Stimulated activated memory B cell treated with anti-CD40 and anti-IgM and Interleukin-4, amounts not matched to agents 10 μg/mL and 1 μg/mL and 100 μg/mL, for 72 hours (primary cell): ENCODE measurements at places on chromosomes 4 and X.

DNA sequence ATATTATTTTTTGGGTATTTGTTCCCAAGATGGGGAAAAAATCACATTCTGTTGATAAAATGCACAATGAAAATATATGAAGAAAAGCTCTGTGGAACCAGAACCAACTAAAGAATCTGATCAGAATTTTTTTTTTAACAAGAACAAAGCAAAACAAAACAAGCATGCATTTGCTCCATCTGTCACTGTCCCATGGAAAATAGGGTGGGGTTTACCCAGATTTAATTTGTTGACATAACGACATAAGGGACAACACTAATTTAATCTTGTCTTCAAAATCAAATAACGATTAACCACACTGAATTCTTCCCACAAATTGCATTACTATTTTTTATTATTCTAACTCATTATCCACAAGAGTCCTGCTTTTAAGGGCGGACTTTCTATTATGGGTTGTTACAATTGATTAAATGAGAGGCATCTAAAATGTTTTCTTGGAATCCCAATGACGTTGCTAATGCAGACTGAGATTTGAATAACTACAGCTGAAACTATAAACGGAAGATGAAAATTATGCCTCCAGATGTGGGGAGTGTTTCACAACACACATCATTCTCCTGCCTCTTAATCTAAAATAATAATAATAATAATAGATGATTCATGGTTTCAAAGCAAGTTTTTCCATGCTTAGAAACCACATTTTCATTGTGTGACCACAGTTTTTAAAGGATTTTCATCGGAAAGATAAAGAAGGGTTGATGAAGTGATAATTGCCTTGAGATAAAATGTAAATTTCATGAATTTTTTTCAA is 307.0 kb upstream of the CPEB2 start:
- ATAC-seq = no peak

DNA sequence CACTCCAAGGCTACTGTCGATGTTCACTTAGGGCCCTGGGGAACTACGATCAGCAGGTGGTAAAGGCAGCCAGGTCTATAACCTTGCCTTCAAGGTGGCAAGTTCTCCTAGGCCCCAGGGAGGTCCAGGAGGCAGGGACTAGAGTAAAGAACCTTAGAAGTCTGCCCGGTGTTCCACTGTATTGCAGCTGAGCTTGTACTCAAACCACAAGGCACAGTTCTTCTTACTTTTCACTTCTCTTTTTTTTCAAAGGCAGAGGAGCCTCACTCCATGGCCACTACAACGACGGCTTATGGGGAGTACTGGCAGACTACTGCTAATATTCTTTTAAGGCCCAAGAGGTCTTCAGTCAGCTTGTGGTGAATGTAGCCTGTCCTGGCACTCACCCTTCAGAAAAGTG is 78.8 kb upstream of the GPR174 start:
- peak; percentile 97 for ATAC-seq

GRCh38 chr4:142405695-142406498 is 440.2 kb downstream of the INPP4B start:
- ATAC-seq = no peak

DNA sequence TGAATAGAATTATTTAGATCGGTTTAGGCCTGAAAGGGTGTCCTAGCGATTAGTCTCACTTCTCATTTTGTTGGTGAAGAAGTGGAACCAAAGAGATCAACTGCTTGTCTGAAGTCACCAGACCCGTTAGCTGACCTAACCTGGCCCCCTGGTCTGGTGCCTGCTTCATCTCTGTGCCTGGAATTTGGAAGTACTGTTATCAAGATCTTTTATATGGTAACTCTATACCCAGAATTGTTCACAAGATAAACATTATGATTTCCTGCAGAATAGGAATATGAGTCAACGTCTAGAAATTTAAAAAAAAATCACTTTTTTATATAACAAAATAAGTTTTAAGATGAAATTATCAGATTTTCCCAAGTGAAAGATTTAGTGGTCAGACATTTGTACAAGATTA is 37.2 kb downstream of the LRP2BP start:
- ATAC-seq = peak; percentile 55

- ATAC-seq = no peak
These were observed at the start of gene KCNE5 for GRCh38 chrX:109624641-109625616. Gene KCNE5, minus strand, starts transcription at chrX:109625172. Its CDS starts 152 bp downstream, at chrX:109625020.

GRCh38 chr4:120704538-120704937 is 218.0 kb downstream of the PRDM5 start:
- no peak for ATAC-seq
